Stimulated activated CD4-positive, alpha-beta T cell treated with anti-CD3 and anti-CD28 coated beads, Interleukin-1b, Interleukin-23, amount 100 ng/mL, for 24 hours (primary cell): ENCODE measurements at places on chromosomes 11 and 22.

DNA sequence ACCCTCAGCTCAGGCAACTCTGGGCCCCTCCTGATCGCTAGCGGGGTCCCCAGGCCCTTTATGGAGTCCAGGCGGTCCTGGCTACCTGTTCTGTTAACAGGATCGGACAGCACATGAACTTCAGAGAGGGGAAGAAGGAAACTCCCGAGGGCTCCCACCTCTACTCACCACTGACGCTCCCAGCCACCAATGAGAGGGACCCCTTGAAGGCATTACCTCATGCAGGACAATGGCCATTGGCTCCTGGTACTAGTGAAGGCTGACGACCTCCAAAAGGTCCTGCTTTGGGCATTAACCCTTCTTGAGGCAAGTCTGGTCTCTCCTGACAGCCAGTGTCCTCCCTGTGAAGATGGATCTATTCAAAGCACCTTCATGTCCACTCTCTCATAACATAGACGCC is 71.5 kb upstream of the LMO1 start:
- DNase-seq, result no peak

DNA sequence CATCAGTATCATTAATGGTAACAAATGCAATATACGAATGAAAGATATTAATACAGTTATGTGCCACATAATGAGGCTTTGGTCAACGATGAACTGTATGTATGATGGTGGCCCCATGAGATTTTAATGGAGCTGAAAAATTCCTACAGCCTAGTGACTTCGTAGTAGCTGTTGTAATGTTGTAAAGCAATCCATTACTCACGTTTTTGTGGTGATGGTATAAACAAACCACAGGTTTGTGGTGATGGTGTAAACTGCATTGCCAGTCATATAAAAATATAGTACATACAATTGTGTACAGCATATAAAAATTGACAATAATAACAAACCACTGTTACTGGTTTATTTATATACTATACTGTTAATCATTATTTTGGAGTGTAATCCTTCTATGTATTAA is 27.4 kb upstream of the GRIA4 start:
- DNase-seq, result no peak

- no peak for DNase-seq
These were observed 141.0 kb downstream of the ARHGAP20 start for GRCh38 chr11:110571081-110571720.

GRCh38 chr22:32707971-32708370 is 93.5 kb upstream of the TIMP3 start:
- DNase-seq, result no peak

- no peak for DNase-seq
These were observed 30.4 kb downstream of the ADAMTS15 start for GRCh38 chr11:130478881-130479280.

DNA sequence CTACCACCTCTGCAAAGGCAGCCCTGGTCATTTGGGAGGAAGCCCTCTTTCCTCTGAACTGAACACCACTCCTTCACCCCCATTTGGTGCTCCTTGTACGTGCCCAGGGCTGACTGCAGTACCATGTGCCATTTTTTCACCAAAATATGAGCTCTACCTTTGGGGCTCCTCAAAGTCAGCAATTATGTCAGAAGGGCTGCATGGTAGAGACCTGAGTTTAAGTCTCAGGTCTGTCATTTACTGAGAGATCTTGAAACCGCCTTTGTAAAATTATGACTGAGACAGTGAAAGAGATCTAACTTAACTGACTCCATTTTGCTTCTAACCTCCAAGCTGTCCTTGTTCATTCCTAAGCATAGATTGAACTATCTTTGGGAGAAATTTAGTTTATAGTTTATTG is 58.0 kb downstream of the THAP12 start:
- DNase-seq, result no peak

GRCh38 chr22:27868732-27869282 is 50.2 kb downstream of the PITPNB start:
- DNase-seq, result no peak

DNA sequence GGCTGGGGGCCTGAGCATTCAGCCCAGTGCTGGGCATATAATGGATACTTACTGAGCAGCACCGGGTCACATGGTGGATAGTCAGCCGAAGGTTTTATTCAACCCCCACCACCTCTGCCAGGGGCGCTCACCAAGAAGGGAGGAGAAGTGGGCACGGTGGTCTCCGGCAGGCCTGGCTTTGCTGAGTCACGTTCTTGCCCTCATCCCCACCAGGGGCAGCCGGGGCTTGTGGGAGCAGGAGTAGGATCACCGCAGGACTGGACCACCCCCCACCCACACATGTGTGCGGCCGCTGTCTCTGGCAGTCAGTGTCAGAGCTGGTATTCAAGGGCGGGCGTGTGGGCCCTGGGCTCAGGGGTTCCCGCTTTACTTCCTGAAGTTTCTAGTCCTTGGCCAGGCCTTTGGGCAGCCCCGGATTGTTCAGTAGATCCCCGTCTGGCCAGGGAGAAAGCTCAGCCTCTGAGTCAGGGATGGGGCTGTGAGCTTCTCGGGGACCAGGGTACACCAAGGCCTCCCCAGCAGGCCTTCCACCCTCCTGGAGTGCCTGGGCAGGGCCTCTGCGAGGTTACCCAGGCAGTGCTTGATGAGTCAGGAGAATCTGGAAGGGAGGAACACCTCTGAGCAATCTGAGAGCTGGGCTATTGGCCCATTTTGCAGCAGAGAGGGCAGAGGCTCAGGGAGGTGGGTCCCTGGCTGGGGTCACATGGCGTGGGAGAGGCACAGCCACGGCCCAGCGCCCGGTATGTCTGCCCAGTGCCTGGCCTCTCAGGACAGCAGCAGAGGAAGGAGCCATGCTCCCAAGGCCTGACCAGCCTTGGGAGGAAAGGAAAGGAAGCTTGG is 60.6 kb downstream of the RTL6 start:
- no peak for DNase-seq

GRCh38 chr11:82539669-82540068 is 194.0 kb downstream of the FAM181B start:
- DNase-seq, result no peak

GRCh38 chr22:24191381-24191841 is 10.1 kb downstream of the SUSD2 start:
- DNase-seq, result no peak

DNA sequence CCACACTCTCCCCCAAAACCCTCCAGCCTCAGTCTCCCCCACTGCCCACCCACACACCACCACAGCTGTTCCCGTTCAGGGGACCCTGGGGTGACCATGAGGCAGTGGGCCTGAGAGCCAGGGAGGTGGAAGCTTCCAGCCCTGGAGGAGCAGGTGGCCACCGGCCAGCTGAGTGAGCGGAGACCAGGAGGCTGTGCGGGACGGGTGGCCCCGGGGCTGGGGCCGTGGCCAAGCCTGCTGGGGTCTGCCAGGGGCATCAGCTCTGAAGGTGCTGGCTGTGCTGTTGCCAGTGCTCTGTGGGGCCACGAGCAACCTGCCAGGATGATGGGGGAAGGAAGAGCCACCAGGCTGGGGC is 26.0 kb downstream of the OSBPL5 start:
- DNase-seq, result no peak

DNA sequence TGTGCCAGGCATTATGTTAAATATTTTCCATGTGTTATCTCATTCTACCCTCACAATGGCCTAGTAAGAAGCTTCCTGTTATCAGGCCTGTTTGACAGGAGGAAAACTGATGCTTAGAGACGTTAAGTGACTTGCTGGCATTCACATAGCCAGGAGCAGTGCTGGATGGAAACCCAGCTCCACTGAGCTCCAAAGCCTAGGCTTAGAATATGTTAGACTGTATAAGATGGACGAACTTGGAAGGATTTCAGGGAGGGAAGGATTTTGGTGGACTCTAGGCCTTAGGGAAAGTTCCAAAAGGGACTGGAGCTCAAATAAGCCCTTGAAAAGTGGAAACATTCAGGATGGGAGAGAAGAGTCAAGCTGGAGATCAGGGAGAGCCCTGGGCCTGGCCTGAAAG is 2.1 kb downstream of the CD44 start:
- no peak for DNase-seq

DNA sequence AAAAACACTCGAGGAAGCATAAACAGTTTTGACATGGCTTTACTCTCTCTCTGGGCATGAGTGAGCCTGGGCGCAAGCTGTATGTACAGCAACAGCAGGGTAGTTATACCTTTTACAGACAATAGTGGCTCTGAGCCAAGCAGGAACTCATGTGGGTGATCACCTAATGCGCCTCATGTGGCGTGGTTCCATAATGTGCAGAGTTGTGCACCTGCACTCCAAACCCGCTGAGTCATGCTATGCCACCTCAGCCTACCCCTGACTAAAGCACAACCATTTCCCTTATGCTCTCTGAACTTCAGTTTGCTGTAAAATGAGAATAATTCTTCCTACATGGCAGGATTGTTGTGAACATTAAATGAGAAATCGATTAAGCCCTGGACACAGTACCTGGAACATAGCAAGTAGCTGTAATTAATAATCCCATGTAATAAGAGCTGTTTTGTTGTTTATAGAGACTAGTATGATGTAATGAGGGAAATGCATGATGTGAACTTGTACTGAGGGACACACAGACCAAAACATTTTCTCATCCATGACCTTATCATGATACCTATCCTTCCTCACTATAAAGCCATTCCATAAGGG is 71.6 kb downstream of the CCDC34 start:
- no peak for DNase-seq

DNA sequence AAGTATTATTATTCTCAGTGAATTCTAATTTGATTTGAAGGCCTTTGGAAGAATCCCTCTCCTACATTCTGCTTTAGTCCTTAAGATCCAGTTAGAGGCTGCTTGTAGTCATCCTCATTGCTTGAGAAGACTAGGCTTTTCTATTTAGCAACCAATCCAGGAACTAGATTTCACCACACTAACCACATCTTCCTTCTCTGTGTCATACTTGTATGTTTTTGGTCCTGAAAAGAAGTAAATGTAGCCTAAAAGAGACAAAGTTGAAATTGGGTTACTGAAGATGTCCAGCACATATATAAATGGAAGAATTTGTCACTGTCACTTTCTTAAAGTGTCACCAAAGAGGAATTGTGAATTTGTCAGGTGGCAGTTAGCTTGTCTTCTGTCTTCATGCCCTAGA is 46.6 kb upstream of the MMP7 start:
- DNase-seq, result no peak

DNA sequence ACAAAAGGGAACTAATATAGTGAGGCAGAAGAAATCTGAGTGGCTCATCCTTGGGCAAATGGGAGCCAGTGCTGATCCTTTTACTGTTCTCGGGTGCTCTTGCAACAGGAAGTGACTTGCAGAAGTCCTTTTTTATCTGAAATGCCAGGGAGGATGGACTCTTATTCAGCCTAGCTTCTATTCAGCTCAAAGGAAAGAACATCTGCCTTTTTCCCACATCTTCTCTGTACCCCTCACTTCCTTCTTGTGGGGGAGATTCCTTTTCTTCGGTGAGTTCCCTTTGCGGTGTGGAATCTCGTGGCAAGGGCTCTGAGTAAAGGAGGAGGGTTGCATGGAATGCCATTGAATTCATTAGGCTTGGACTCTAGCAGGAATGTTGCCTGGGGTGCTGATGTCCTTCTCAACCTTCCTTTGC is 76.2 kb downstream of the ZBTB16 start:
- no peak for DNase-seq

DNA sequence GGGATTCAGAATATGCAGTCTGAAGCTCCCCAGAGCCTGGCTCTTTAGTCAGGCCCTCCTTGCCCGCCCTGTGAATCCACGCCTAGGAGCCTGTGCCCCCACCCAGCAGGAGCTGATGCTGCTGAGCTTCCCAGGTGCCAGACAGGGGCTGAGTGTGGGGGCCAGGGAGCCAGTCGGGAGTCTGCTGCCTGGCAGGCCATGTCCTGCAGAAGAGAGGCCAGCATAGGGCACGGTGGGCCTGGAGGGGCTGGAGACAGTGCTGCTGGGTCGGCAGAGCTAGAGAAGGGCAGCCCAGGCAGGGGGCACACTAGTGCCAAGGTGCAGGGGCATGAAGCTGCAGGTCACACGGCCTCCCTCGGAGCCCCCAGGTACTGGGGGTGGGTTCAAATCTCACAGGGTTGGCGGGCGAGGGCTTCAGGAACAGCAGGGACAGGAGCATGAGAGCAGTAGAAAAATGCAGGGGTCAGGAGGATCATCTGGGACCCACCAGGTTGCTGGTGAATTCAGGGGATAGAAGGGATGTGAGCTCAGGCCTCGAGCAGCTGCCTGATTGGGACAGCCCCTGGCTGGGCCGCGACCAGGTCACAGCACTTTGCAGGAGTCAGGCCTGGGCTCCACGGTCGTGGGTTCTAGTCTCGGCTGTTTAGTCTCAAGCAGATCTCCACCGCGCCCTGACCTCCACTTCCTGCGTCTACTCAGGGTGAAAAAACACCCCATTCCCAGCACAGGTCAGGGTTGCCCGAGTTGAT is 4.1 kb upstream of the SEPTIN5 start:
- DNase-seq, result no peak

GRCh38 chr11:12642040-12642439 is 32.2 kb upstream of the TEAD1 start:
- DNase-seq, result no peak

GRCh38 chr11:10540546-10540914 is 457 bp downstream of the RNF141 start:
- DNase-seq, result no peak

GRCh38 chr22:29093501-29094300 is 20.9 kb downstream of the KREMEN1 start:
- DNase-seq, result no peak

- DNase-seq, result no peak
These were observed 845 bp downstream of the MPPED2 start for GRCh38 chr11:30585125-30585891.

- no peak for DNase-seq
These were observed 2.8 kb upstream of the CABP7 start for GRCh38 chr22:29716814-29717545.

DNA sequence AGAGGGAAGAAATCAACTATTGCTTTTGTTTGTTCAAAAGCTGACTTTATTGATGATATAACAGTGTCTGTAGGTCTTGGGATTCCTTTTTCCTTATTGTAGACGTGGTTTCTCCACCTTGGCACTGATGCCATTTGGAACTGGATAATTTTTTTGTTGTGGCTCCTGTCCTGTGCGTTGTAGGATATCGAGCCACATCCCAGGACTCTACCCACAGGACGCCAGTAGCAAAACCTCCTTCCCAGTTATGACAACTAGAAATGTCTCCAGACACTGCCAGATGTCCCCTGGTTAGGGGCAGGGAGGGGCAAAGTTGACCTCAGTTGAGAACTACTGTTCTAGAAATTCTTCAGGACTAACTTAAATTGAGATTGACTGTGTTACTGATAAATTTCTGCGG is 45.8 kb downstream of the ZNRF3 start:
- no peak for DNase-seq

DNA sequence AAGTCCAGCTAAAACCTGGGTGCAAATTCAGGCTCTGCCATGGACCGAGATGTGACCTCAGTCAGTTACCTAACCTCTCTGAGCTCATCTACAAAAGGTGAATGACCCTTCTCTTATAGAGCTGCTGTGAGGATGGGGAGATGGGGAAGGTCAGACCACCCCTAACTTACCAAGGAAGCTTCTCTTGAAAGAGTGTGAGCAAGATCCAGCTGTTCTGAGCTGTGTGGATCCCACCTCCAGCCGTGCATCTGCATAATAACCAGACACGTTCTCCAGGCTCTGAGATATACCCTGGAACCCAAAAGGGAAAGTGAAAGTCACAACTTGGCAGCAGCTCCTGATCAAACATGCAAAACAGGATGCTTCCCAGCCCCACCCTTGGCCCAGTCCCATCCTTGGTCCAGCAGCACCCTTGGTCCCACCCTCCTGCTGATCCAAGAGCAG is at the start of gene APOL3:
Gene APOL3 (minus strand): TSS at position 257 of the 444 bp plus-strand sequence. CDS start 11,700 bp downstream, outside the sequence.
- no peak for DNase-seq
